Right lobe of liver (tissue), 6 donors: ENCODE measurements at places on chromosomes 3 and 15. TPM values are rescaled to one million over a fixed set of nuclear protein-coding genes. Genes with fewer than 3 reads are reported as not detected.

- DNase-seq: no peak
- no peaks in the 10 kb centered on the region for H3K27me3 ChIP-seq
- H3K4me1 ChIP-seq: no peaks in the 10 kb centered on the region
- no peak overlapping the region for H3K4me3 ChIP-seq
- peaks cover 7% of the 10 kb centered on the region for H3K36me3 ChIP-seq
- no peak overlapping the region for H3K27ac ChIP-seq
Observed at GRCh38 chr3:48625600-48625999, 4.0 kb upstream of the TMEM89 start.

GRCh38 chr3:32143849-32144757, 37.7 kb downstream of the GPD1L start:
- DNase-seq: no peak
- no peaks in the 10 kb centered on the region for H3K27me3 ChIP-seq
- no peak overlapping the region for H3K4me3 ChIP-seq
- no peaks in the 10 kb centered on the region for H3K36me3 ChIP-seq
- H3K27ac ChIP-seq: no peak overlapping the region

DNA sequence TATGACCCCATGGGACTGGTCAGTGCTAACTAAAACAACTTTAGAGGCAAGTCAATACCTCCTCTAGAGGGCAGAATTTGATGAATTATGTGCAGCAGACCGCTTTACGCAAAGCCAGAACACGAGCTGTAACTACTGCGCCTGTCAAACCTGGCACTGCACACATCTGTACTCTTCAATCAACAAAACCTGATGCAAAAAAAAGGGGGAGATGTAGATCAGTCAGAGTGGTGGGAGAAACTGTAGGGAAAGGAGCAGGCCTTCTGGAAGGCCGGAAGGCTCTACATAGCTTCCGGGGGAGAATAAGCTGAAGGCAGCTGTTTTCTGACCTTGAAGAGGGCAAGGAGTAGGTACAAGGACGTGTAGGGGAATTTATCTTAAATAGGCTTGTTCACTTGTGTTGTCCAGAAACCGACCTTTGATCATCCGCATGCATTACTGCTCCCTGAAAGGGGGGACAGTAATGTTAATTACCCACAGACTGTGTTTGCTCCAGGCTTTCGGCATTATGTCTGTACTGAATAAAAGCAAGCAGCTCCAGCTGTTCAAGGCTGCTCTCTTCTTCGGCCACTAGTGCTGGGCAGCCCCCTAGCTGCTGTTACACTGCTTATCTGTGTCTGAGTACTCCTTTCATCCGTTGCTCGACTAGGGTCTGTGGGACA, 41.0 kb downstream of the GPR160 start:
- no peak for DNase-seq
- H3K36me3 ChIP-seq: peaks cover 2% of the 10 kb centered on the region
- H3K27me3 ChIP-seq: no peaks in the 10 kb centered on the region
- H3K4me3 ChIP-seq: no peak overlapping the region
- H3K4me1 ChIP-seq: no peaks in the 10 kb centered on the region
- H3K27ac ChIP-seq: no peak overlapping the region

DNA sequence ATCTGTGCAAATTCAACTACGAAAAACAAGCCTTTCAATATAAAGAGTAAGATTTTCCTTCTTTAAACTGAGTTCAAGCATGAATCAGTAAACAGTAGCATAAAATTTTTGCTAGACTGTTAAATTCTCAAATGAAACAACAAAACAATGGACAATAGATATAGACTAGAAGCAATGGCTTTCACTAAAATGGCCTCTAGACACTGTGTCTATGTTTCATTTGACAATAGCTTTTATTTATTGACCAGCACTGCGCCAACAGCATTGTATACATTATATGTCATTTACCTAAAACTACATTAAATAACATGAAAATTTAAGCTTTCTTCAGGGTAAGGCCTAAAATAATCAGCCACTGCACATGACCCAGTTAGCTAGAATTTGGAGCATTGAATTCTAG, 148.5 kb downstream of the DUT start:
- H3K4me3 ChIP-seq: no peak overlapping the region
- DNase-seq: no peak
- no peak overlapping the region for H3K27ac ChIP-seq
- H3K36me3 ChIP-seq: no peaks in the 10 kb centered on the region
- H3K4me1 ChIP-seq: no peaks in the 10 kb centered on the region
- no peaks in the 10 kb centered on the region for H3K27me3 ChIP-seq

- H3K4me3 ChIP-seq: no peak overlapping the region
- H3K27ac ChIP-seq: no peak overlapping the region
- H3K4me1 ChIP-seq: no peaks in the 10 kb centered on the region
Observed at GRCh38 chr3:188124184-188124583, 29.8 kb upstream of the LPP start.

DNA sequence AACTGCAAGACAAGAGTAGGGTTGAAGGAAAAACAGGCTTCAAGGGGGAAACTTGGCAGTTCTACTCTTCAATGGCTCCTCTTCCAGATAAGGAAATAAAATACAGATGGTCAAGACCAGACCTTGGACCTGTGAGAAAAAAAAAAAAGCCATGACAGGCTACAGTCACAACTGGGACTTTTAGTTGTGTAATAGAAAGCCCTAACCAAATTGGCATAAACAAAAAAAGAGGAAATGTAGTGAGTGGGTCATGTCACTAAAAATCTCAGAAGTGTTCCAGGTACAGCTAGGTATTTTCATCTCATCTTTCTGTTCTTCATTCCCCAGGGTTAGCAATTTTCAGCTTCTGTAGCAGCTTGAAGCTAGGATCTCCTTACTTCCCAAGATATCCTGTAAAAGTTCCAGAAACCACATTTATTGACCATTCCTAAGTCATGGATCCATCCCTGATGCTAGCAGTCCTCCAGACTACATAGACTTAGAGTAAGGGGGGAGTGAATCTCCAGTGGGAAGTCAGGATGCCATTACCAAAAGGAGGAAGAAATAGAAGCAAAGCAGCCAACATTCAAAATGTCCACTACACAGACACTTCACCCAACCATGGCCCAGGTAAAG, 61.0 kb upstream of the CSTA start:
- no peaks in the 10 kb centered on the region for H3K36me3 ChIP-seq
- H3K27me3 ChIP-seq: no peaks in the 10 kb centered on the region
- no peak for DNase-seq
- no peak overlapping the region for H3K4me3 ChIP-seq

GRCh38 chr15:31324806-31325594, 1.6 kb upstream of the KLF13 start:
- no peaks in the 10 kb centered on the region for H3K36me3 ChIP-seq
- peak overlapping the region; percentile 97 for H3K4me3 ChIP-seq
- no peaks in the 10 kb centered on the region for H3K4me1 ChIP-seq
- no peaks in the 10 kb centered on the region for H3K27me3 ChIP-seq
- peak; percentile 25 for DNase-seq
- peak overlapping the region; percentile 97 for H3K27ac ChIP-seq

DNA sequence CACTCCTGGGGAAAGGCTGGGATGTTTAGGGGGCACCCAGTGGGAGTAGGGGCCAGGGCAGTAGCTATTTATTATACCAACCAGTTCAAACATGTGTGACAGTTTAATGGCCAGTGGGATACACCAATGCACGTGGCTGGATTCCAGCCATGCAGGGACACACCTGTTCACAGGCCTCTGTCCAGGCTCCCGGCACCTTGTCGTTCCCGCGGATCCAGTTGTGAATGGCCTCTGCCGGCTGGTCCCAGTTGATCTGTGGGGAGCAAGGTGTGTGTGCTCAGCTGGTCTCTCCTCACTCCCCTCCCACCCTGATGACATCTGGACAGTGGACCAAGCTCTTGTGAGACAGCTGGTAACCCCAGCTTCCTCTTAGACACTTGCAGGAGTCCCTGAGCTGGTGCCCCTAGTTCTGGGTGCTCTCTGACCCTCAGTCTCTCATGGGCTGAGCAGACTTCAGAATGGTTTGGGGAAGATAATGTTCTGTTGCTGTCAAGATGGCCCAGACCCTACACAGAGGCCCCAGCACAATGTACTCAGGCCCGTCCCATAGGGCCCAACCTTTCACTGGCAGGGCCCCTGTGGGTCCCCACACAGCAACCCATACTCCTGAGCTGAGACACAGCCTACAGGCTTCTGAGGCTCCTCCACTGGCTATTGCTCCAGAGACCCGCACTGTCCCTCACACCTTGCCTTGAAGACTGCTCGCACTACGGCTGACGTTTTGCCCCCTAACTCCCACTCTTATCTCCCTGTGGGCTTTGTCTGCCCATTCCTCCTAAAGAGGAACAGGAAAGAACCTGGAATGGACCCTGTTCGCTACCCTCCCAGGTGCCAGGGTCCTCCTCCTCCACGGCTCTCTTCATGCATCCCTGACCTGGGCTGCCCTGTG, 25.8 kb downstream of the ALDH1L1 start:
- no peak overlapping the region for H3K4me3 ChIP-seq
- no peaks in the 10 kb centered on the region for H3K27me3 ChIP-seq
- no peaks in the 10 kb centered on the region for H3K4me1 ChIP-seq
- no peak for DNase-seq
- no peak overlapping the region for H3K27ac ChIP-seq

GRCh38 chr15:83998486-83998885, 237.1 kb upstream of the GOLGA6L4 start:
- H3K4me1 ChIP-seq: no peaks in the 10 kb centered on the region
- no peak overlapping the region for H3K27ac ChIP-seq
- no peak overlapping the region for H3K4me3 ChIP-seq
- no peaks in the 10 kb centered on the region for H3K27me3 ChIP-seq
- H3K36me3 ChIP-seq: no peaks in the 10 kb centered on the region

DNA sequence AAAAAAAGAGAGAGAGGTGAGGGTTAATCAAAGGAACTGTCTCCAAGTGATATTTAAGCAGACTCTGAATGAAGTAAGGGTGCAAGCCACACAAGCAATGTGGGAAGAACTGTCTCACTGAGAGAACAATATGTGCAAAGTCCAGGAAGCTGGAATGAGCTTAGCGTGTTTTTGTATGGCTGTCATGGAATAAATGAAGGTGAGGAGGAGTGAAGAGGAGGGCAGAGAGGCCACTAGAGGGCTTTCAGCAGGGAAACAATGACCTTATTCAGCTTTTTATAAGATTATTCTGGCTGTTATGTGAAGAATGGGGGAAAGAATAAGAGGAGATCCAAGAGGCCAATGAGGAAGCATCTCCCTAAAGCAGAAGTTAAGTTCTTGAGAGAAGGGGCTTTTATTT, 86.9 kb upstream of the COL8A1 start:
- H3K27me3 ChIP-seq: no peaks in the 10 kb centered on the region
- H3K36me3 ChIP-seq: no peaks in the 10 kb centered on the region
- no peak overlapping the region for H3K4me3 ChIP-seq
- no peak overlapping the region for H3K27ac ChIP-seq
- no peak for DNase-seq
- H3K4me1 ChIP-seq: no peaks in the 10 kb centered on the region

DNA sequence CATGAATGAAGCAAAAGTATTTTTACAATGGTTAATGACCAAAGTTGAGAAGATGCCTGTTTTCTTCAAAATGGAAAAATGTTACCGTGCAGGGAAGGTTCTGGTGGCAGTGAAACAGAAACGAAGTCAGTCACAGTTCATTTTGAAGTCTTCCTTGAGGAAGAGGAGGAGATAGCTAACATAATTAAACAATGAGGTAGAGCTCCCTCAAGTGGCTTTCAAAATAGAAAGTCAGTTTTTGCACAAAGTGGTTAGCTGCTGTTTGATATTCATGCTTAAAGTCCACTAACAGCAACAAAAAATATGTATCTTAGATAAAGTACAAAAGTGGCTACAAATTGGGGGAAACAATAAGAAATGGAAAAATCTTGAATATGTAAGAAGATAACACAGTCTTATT, 87.3 kb downstream of the TFG start:
- no peaks in the 10 kb centered on the region for H3K36me3 ChIP-seq
- no peak overlapping the region for H3K4me3 ChIP-seq
- no peaks in the 10 kb centered on the region for H3K27me3 ChIP-seq
- no peak for DNase-seq
- H3K27ac ChIP-seq: no peak overlapping the region

DNA sequence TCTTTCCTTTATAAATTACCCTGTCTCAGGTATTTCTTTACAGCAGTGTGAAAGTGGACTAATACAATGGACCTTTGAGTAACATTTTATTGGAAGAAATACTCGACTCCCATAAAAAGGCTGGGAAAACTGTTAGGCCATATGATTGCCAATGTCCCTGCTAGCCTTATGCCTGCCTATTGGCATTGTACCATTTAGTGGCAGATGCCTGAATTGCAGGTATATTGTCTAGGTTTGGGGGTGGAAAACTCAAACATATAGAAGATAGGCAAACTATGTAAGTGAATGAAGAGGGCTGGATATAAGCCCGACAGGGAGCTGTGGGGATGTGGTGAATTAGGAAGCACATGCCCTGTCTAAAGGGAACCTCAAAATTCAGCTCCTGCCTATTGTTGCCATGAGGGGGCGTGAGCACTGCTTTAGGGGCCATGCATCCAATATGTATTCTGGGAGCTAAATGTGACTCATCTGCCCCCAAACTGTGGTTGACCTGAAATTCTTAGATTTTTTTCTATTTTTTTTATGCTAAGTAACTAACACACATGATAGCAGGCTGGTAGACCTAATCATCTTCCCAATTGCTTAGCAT, 65.2 kb upstream of the TRA2B start:
- DNase-seq: no peak
- H3K36me3 ChIP-seq: no peaks in the 10 kb centered on the region
- H3K27ac ChIP-seq: no peak overlapping the region
- no peaks in the 10 kb centered on the region for H3K27me3 ChIP-seq

DNA sequence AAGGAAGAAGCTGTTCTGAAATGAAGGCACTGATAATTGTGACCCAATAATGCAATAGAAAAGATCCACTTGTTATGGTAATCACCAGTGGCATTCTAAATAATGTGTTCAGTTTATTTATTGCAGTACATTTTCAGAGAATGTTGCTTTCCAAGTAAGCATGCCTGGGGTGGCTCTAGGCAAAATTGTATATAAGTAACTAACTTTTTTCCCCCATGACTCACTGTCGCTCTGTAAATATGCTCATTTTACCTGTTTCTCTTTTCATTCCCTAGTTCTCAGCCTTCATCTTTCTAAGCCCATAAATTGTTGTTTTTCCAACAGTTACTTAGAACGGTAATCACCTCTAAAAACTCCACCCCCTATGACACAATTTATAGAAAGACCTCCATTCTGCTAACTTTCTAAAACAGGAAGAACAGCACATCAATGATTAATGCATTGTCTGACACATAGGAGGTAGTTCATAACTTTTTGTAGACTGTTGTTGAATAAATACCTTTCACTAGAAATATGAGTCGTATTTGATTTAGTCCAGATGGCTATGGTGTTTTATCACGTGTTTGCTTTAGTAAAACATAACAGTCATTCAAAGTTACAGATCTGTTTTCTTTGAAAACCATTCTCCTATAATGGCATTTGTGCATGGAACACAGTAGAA, 143.1 kb downstream of the LSAMP start:
- no peak overlapping the region for H3K27ac ChIP-seq
- H3K36me3 ChIP-seq: no peaks in the 10 kb centered on the region
- H3K4me3 ChIP-seq: no peak overlapping the region

GRCh38 chr3:66986406-66986805, 11.7 kb upstream of the KBTBD8 start:
- DNase-seq: no peak
- no peak overlapping the region for H3K27ac ChIP-seq
- no peaks in the 10 kb centered on the region for H3K27me3 ChIP-seq

ANKRD34C gene
- total RNA-seq: not detected

STXBP5L gene
- total RNA-seq: not detected

FAM43A gene
- total RNA-seq: 1.0 TPM

CCR8 gene
- total RNA-seq: not detected

NRROS gene
- 1.8 TPM for total RNA-seq

SLC28A1 gene
- total RNA-seq: 38.4 TPM

SHC4 gene
- total RNA-seq: not detected

CD96 gene
- total RNA-seq: 0.81 TPM

UCN2 gene
- total RNA-seq: not detected

PTH1R gene
- total RNA-seq: 10.9 TPM
